ENCODE measurements at places on chromosomes 3 and 15. TPM values are rescaled to one million over a fixed set of nuclear protein-coding genes. Genes with fewer than 3 reads are reported as not detected.

The ZBTB38 gene
- total RNA-seq: 130 TPM

The RTP3 gene
- not detected for total RNA-seq

The WDR93 gene
- total RNA-seq: 0.07 TPM

The IL5RA gene
- total RNA-seq: not detected

The MYLK gene
- total RNA-seq: 500 TPM

The C3orf62 gene
- total RNA-seq: 1.4 TPM

The CATSPER2 gene
- 2.0 TPM for total RNA-seq

The CCDC33 gene
- not detected for total RNA-seq

The AP2M1 gene
- total RNA-seq: 399 TPM

The SELENOK gene
- 14.5 TPM for total RNA-seq

The ZNF770 gene
- total RNA-seq: 40.1 TPM

The SLC6A1 gene
- 0.10 TPM for total RNA-seq

The HTD2 gene
- 11.4 TPM for total RNA-seq

The NLGN1 gene
- total RNA-seq: 2.3 TPM

The CNTN6 gene
- 0.86 TPM for total RNA-seq

The SSUH2 gene
- not detected for total RNA-seq

The CDHR4 gene
- 0.07 TPM for total RNA-seq

The CRELD1 gene
- 154 TPM for total RNA-seq

The SLTM gene
- total RNA-seq: 44.4 TPM

The FBXL22 gene
- total RNA-seq: 1.4 TPM

The GALNT15 gene
- 9.1 TPM for total RNA-seq

The C3orf85 gene
- total RNA-seq: not detected

The ZNF197 gene
- total RNA-seq: 14.9 TPM

The ZNF502 gene
- 3.9 TPM for total RNA-seq
